ENCODE measurements at places on chromosomes 4 and X.

- DNase-seq: no peak
These were observed 113.2 kb downstream of the IL1RAPL2 start for GRCh38 chrX:104679175-104679574.

GRCh38 chr4:47876784-47877546 is 37.4 kb downstream of the NFXL1 start:
- DNase-seq: no peak

GRCh38 chr4:4388311-4388790 is 1.4 kb downstream of the NSG1 start:
- DNase-seq: no peak

GRCh38 chr4:188109157-188109755 is at the start of gene TRIML2:
TSS of gene TRIML2 (minus strand) at chr4:188109603. CDS start at chr4:188105368, 4,235 bp downstream.
- no peak for DNase-seq
